ENCODE measurements at places on chromosomes 16 and 17. TPM values are rescaled to one million over a fixed set of nuclear protein-coding genes. Genes with fewer than 3 reads are reported as not detected.

DNA sequence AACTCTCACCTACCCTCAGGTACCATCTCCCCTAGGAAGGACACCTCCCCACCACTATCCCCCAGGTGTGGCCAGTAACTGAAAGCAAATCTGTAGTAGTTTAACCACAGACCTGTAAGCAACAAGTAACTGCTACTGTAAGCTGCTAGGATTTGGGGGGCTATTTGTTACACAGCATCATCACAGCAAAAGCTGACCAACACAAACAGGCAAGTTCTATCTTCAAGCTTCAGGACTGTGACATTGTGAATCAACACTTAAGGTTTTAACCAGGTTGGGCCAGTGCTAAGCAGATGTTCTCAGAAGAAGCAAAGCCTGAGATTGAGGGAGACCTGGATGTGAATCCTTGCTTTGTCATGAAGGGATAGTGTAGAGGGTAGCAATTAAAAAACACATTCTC lies 47.0 kb downstream of the ABCC6 start:
- no peak for DNase-seq
- no peak overlapping the region for H3K4me3 ChIP-seq
- H3K27me3 ChIP-seq = 0 out of 2 replicates have a peak, but pooled peaks cover 4% of the 10 kb centered on the region
- no peak overlapping the region for H3K27ac ChIP-seq
- H3K4me1 ChIP-seq = no peaks in the 10 kb centered on the region

DNA sequence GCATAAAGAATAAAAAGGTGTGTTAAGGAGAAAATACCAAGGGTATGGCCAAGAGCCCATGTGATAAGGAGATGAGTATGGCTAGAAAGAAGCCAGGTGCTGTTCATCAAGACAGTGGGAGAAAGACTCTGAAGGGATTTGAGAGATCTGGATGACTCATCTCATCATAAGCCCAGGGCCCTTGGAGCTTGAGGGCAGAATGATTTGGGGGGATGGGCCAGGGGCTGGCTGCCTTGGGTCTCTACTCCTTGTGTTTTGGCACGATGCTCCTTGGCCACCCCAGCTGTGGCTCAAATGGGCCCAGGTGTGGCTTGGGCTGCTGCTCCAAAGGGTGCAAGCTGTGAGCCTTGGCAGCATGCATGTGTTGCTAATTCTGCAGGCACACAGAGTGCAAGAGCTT lies 14.5 kb upstream of the TNFRSF13B start:
- H3K36me3 ChIP-seq = no peaks in the 10 kb centered on the region
- peaks cover 19% of the 10 kb centered on the region for H3K4me1 ChIP-seq
- H3K27ac ChIP-seq = no peak overlapping the region
- no peak overlapping the region for H3K4me3 ChIP-seq
- DNase-seq = peak; percentile 46

DNAH3 gene
- not detected for total RNA-seq

DNA sequence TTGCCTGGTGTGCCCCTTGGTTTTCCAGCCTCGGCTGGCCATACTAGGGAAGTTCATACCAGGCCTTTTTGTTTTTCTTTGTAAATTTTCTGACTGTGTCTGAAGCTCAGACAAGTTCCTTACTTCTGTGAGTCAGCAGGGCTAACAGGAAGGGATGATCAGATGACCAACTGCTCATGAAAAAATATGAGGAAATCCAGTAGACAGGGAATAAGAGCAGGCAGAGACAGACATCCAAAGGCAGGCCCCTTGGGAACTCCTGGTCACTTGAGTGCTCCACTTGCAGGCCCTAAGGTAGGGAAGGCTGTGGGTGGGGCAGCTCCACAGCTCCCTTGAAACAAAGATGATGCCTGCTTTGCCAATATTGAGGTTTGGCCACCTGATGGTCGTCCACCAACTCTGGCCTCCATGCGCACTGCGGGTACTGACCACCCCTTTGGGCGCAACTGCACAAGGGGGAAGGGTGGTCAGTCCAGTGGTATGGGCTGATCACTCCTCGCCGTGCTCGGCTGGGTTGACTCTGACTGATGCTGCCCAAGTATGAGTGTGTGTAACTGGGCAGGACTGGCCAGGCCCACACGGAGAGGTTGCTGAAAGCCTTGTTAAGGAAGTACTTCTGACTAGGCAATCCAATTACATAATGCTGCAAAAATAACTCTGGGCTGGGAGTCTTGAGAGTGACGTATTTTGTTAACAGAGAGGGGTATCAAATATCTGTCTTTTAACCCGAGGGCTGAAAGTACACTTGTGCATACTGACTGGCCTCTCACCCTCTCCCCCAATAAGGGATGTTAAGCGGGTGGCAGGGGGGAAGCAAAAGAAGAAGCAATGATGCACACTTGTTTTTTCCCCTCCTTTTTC lies 20.8 kb upstream of the ZFHX3 start:
- H3K27me3 ChIP-seq = no peaks in the 10 kb centered on the region
- peak overlapping the region; percentile 99 for H3K27ac ChIP-seq
- H3K36me3 ChIP-seq = no peaks in the 10 kb centered on the region
- H3K4me3 ChIP-seq = peak overlapping the region; percentile 35
- H3K4me1 ChIP-seq = peaks cover 30% of the 10 kb centered on the region

DNA sequence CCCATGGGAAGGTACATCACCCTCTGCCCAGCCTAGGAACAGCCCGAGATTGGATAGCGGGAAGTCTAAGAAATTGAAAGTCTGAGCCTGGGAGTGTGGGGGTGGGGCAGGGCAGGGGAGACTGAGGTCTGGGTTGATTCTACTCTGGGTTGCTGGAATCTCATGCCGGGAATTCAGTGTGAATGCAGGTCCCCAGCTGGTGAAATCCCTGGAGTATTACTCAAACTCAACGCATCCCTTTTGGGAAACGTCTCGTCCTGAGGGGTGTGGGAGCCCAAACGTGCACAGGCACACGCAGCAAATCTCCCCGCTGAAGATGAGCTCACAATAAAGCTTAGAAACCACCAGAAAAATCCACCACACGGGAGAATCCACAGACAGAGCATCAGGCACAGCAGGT lies 55.4 kb downstream of the SOCS1 start:
- H3K4me3 ChIP-seq = no peak overlapping the region
- DNase-seq = no peak
- H3K36me3 ChIP-seq = no peaks in the 10 kb centered on the region
- H3K4me1 ChIP-seq = peaks cover 20% of the 10 kb centered on the region

Measured in GM23248 (cell line).